ENCODE measurements at places on chromosomes 7 and 10.

DNA sequence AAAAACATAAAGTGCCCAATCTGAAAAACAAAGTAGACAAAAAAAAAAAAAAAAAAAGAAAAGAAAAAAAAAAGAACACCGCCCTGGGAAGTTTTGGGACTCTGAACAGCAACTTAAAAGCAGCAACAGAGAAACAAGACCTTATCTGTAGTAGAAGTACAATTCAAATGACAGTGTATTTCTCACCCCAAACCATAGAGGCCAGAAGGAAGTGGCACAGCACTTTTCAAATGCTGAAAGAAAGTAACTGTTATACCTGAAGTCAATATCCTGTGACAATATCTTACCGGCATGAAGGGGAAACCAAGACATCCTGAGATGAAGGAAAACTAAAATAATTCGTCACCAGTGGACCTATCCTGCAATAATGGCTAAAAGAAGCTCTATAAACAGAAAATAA lies 112.1 kb downstream of the DNAJC1 start:
- no peak for DNase-seq

GRCh38 chr10:4355350-4355749 lies 470.7 kb upstream of the AKR1E2 start:
- DNase-seq = no peak

GRCh38 chr7:51158742-51159445 lies 157.7 kb downstream of the COBL start:
- DNase-seq = no peak

- DNase-seq = no peak
Observed at GRCh38 chr10:91007655-91008054, 86.8 kb upstream of the ANKRD1 start.

GRCh38 chr7:80916770-80917741 lies 1.8 kb downstream of the SEMA3C start:
- no peak for DNase-seq

- DNase-seq = no peak
Observed at GRCh38 chr10:132407243-132407746, 10.3 kb downstream of the PWWP2B start.

DNA sequence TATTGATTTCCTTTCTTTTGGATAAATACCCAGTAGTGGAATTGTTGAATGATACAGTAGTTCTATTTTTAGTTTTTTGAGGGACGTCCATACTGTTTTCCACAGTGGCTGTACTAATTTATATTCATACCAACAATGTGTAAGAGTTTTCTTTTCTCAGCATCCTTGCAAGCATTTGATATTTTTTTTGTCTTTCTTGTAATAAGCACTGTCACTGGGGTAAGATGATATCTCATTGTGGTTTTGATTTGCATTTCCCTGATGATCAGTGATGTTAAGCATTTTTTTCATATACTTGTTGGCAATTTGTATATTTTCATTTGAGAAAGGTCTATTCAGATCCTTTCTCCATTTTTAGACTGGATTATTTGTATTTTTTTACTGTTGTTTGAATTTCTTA lies 308.7 kb downstream of the PTEN start:
- DNase-seq = peak; percentile 44

DNA sequence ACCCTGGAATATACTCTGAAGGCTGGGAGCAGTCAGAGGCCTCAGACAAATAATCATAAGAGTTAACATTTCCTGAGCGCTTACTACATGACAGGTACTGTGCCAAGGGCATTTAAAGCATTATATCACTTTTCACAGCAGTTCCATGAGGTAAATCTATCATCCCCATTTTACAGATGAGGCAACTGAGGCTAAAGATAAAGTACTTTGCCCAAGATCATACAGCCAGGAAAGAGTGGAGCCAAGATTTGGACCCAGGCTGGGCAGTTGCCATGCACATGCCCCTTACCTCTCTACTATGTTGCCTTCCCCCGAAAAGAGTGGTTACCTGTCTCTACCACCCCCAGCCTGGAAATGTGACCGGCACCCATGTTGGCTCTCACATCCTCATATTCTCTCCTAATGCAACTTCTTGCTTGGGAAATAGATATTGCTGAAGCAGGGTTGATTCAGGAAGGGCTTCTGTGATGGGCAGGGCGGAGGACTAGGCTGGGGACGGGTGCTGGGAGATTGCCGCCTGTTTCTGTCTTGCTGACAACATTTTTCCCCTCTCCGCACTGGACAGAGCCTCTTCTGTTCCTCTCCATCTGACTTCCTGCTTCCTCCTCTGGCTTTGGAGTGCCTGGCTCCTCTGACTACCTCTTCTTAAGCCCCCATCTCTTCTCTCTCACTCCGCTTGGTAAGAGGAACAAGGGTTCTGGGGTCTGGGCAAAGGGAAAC lies 13.8 kb downstream of the SMO start:
- no peak for DNase-seq

DNA sequence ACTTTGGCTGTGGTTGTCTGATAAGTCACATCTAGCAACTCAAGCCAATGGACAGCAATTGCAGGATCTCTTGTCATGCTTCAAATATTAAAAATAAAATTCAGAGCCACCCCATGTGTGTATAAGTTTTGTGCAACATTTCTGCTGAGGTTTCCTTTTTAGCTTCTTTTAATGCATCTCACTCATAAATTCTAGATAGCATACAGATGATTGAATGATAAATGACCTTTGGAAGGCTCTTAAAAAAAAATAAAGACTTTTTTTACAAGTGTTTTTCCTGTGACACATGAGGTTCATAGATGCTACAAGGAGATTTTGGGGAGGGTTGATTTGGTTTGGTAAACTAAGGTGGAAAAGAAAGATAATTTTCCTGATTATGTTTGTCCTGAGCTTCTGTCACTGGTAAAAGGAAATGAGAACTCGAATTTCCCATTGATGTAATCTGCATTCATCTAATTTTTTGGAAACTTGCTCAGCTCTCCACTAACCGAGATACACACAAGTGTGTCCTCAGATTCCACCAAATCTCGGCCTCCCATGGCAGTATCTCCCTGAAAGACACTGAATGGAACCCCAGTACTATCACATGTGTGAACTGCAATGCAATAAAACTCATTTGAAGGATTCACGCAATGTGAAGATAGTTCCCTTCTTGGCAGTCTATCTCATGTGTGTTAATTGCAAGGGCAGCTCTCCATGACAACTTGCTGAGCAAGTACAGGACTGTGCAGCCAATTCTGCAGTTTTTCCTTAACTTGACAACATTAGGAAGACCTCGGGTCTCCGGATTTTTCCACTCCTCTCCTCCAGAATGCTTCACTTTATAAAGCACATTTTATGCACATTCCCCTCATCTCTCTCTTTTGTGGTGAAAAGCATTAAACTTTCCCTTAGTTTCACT lies 185.4 kb upstream of the PFKP start:
- DNase-seq = peak; percentile 89

DNA sequence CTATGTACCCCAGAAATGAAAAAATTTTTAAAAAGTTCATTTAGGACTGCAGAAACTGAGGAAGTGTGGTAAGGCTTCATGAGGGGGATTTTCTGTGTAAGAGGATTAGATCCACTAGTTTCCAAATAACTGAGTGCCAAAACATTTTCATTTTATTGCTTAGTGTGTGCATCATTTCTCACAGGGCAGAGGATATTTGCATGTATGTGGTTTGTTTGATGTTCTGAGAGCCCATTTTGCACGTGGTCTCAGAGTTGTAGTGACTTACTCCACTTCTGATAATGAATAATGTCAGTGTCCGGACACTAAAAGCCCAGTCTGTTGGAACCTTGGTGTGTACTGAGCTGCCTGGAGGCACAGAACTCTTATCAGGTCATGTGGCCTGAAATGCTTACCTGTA lies 299.9 kb downstream of the AUTS2 start:
- no peak for DNase-seq

- DNase-seq = no peak
Observed at GRCh38 chr10:50577681-50578350, 45.9 kb downstream of the SGMS1 start.

GRCh38 chr7:158956805-158957509 lies 100.6 kb downstream of the DYNC2I1 start:
- DNase-seq = no peak

DNA sequence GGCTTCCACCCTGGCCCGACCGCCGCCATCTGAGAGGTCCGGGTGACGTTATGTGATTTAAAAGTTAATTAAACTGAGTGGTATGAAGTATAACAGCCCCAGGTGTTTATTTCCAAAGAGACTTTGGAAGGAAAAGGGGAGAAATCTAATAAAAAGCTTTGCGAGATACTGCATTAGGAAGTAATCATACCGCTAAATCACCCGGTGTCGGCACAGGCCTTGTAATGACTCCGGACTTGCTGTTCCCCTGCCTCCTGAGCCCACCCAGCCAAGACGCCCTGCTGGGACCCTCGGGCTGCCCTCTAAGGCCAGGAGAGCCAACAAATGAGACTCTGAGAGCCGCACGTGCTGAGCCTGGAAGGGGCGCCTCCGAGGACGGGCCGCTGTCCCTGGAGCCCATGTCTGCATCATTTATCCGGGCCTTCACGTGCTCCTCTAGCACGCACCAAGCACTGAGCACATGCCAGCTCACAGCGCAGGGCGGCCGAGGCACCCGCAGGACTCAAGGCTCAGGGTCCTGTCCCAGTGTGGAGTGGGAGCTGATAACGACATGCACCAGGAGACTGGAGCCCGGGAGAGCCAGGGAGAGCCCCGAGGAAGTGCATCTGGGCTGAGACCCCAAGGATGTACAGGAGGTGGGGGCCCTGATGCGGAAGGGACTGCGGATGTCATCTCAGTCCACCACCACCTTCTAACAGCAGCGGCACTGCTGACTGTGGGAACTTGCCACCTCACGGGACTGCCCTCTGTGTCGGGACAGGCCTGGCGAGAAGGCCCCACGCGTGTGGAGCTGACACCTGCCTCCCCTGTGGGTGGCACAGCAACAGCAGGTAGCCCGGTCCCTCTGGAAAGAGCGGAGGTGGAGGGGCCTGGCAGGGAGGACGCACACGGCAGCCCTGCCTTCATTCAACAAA lies 182.7 kb downstream of the ELFN1 start:
- no peak for DNase-seq

DNA sequence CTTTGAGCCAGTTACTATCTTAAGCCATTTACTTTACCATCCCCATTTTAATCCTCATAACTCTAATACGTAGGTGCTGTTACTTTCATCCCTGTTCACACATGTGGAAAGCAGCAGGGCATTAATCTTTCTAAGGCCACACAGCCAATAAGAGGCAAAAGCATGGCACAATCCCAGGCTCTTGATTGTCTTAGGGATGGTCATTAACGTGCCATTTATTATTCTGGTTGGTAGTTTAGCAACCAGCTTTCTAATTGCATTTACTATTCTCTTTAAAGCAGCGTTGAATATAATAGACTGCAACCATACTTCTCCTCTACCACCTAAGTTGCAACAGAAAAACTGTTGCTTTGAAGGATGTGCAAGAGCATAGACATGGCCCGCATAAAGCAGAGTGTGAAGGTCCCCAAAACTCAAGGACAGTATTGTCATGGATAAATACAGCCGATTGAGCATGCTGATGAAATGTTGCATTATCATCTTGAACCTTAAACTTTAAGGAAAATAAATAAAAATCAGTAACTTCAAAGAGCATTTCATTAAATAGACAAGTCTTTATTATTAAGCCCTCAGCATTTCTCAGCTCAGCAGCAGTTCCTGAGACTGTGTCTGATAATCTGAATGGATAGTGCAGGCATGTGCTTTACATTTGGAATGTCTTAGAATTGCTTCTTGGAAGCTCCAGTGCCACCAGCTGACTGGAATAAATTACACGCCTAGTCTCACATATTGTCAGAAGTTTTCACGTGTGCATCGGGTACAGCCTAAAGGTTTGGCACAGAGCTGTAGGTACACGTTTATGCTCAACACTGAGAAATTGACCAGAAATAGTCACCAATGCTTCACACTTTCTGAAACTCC lies 467.1 kb downstream of the SDK1 start:
- no peak for DNase-seq

GRCh38 chr10:104037261-104037951 lies 48.3 kb downstream of the COL17A1 start:
- DNase-seq = no peak

All from Karpas-422 (cell line).